Cardiac fibroblast (primary cell): ENCODE measurements at places on chromosomes 1 and 21.

- no peak for DNase-seq
Measured at GRCh38 chr1:232459087-232459486, 170.8 kb downstream of the SIPA1L2 start.

GRCh38 chr1:93764366-93764750 is 82.7 kb upstream of the BCAR3 start:
- DNase-seq, result no peak

DNA sequence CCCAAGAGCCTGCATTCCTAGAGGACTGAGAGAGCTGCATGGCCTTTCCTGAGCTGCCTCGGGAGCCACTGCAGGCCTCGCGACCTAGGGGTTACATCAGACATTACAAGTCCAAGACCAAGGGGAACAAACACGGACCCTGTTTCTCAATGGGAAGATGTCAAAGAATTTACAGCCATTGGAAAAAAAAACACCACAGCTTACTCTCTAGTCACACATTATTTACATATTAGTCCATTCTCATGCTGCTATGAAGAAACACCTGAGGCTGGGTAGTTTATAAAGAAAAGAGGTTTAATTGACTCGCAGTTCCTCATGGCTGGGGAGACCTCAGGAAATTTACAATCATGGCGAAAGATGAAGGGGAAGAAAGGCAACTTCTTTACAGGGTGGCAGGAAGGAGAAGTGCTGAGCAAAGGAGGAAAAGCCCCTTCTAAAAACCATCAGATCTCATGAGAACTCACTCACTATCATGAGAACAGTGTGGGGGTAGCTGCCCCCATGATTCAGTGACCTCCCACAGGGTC is 8.4 kb upstream of the PRMT2 start:
- no peak for DNase-seq

- DNase-seq, result no peak
Measured at GRCh38 chr1:219801156-219801820, 127.1 kb downstream of the SLC30A10 start.

- DNase-seq, result peak; percentile 42
Measured at GRCh38 chr1:211352985-211353515, 26.4 kb downstream of the TRAF5 start.

- no peak for DNase-seq
Measured at GRCh38 chr1:107691540-107691939, 273.4 kb downstream of the VAV3 start.

DNA sequence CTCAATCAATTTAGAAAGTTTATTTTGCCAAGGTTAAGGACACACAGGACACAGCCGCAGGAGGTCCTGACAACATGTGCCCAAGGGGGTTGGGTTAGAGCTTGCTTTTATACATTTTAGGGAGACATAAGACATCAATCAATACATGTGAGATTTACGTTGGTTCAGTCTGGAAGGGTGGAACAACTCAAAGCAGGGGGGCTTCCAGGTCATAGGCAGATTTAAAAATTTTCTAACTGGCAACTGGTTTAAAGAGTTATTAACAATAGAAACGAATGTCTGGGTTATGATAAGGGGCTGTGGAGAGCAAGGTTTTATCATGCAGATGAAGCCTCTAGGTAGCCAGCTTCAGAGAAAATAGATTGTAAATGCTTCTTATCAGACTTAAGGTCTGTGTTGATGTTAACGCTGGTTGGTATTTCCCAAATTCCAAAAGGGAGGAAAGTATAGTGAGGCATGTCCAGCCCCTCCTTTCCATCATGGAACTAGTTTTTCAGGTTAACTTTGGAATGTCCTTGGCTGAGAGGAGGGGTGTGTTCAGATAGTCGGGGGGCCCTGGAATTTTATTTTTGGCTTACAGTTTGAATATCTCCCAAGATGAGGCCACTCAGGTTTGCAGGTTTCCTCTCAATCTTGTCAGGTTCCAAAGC is 31.0 kb upstream of the TGFBR3 start:
- DNase-seq, result no peak

DNA sequence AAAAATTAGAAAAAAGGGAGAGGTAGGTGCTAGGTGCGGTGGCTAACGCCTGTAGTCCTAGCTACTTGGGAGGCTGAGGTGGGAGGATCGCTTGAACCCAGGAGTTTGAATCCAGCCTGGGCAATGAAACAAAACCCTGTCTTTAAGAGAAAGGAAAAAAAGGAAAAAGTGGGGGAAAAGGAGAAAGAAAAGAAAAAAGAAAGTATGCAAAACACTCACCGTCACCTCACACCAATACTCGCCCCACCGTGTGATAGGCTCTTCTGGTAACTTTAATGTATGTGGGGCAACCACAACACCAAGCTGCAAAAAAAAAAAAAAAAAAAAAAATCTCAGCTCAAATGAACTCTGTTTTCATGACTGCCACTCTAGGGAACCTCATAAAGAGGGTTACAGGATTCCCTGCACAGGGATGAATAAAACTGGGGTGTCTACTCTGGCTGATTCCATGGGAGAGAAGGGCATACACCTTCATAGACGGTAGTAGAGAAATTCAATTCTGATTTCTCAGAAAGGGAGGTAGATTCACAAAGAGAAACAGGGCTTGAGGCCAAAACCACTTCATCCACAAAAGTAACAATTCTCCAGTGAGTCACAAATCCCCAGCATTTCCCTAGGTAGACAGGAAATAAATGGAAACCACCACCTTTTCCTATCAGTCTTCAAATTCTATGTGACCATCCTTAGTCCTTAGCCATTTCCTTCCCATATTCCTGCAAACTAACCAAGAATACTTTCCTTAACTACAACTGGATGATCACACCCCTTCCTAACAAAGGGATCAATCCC is 2.5 kb downstream of the MRPL9 start:
- peak; percentile 4 for DNase-seq

GRCh38 chr1:172019976-172020375 is 178.7 kb downstream of the DNM3 start:
- DNase-seq, result no peak

DNA sequence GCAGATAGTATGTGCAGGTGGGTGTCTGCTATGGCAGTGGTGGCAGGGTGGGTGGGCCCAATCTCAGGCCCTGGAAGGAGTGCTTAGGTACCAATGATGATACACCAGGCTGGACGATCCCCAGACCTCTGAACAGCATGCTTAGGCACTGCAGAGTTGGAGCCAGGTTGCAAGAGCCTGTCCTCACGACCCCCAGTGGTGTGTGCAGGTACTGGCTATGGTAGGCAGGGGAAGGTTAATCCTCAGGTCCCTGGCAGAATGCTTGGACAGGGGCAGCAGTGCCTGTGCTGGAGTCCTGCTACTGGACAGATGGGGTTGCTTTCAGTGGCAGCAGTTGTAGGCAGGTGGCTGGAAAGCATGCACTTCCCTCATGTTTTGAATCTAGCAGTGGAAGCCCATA is 100.5 kb upstream of the NEK7 start:
- no peak for DNase-seq

DNA sequence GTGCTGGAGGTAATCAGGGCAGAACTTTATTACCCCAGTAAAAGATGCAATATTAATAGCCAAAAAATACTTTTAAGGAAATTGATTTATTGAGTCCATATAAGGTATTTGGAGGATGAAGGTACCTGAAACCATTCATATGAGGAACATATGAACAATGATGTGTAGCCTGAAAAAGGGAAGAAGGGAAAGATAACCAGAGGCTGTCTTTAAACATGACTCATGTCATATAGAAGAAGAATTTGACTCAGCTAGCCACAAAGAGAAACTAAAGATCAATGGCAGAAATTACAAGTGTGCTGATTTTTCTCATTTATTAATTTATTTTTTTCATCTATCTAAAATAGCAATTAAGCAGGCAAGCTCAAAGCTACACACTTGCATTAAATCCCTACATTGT is 136.2 kb upstream of the DUSP10 start:
- no peak for DNase-seq

GRCh38 chr1:229897501-229897900 is 169.5 kb upstream of the GALNT2 start:
- DNase-seq, result no peak

- no peak for DNase-seq
Measured at GRCh38 chr1:201214461-201214860, 23.8 kb downstream of the IGFN1 start.

DNA sequence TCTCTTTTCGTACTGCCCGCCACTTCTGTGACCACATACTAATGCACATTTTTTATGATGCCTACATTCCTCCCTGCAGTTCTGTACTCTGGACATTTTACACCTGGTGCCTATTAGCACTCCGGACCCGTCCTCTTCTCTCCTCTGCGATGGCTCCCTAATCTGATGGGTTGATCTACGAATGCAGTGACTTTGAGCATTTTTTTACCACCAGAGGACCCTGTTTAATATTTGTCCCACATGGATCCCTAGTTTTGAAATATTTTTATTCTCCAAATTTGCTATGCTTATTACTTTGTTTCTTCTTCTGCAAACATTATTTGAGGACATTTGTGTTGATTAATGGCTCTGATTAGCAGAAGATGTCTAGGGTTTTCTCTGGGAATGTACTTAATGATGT is 5.2 kb downstream of the PPFIA4 start:
- no peak for DNase-seq

DNA sequence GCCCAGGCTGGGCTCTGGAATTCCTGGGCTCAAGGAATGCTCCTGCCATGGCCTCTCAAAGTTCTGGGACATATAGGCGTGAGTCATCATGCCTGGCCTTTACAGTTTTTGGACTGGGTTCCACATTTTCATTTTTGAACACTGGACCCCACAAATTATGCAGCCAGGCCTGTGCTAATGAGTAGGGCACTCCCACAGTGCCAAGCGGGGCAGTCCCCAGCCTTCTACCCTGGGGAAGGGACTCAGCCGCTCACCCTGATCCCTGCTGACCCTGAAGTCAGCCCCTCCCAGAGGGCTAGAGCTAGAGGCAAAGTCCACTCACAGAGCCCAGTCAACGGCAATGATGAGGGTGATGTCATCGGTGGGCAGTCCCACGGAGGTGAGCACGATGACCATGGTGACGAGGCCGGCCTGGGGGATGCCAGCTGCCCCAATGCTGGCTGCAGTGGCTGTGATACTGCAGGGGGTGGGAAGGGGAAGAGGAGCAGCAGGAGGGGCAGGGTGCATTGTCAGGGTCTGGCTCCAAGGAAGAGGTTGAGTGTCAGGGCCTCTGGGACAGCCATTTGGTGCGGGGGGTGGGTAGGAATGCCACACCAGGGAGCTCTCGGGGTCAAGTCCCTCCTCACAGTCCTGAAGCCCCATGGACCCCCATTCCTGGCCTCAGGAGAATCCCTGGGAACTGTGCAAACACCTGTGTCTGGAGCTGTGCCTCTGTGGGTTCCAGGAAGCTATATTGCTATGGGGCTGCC is 27.6 kb downstream of the PODN start:
- DNase-seq, result peak; percentile 35

DNA sequence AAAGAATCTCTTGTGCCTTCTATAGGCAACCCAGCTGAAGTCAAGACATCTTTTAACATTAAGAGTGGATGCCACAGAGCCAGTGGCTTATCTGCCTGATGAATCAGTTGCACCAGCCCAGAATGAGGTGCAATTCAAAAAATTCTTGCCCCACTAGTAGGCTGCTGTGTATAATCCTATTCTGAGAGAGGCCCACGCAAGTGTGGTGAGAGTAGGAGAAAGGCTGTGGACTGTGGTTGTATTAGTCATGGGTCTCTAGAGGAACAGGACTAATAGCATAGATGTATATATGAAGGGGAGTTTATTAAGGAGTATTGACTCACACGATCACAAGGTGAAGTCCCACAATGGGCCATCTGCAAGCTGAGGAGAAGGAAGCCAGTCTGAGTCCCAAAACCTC is 216.4 kb downstream of the LTN1 start:
- DNase-seq, result peak; percentile 89

DNA sequence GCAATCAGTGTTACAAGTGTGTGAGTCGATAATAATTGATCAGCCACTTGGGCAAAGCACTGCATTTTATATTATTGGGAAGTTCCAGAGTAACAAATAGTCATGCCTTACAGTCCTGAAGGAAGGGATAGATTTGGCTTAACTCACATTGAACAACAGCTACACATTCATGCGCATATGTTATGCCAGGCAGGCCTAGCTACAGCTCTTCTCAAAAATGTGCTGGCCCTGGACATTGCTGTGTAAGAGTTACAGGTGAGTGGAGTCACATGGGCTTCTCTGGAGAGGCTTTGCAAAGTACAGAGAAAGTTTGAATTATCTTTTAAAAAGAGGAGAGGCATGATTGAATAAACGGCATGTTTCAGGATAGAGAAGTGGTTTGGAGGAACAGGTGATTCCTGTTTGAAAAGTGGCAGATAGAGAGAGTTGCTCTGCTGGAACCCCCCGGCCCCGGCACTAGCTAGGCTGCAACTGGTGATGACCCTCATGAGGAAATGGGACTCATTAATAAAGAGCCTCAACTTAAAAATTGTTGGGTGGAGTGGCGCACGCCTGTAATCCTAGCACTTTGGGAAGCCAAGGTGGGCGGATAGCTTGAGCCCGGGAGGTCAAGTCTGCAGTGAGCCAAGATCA is 200.6 kb downstream of the CRB1 start:
- DNase-seq, result no peak

GRCh38 chr21:33042812-33043211 is 17.1 kb downstream of the OLIG2 start:
- peak; percentile 95 for DNase-seq

DNA sequence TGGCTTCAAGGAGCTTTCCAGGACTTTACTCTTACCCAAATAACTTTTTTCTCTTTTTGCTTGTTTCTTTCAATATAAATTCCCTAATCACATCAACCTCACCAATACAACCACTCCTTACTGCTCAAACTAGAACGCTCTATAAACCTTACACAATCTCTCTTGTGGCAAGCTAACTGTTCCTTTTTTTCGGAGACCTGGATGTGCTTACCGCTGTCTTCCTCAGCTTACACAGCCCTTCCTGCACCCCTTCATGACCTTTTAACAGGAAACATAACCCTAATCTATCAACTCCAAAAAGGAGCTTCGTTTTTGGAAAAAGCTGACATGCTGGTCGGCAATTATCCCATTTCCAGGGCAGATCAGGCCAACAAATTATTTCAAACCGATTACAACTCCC is 24.1 kb upstream of the SLC2A5 start:
- no peak for DNase-seq

GRCh38 chr1:201714542-201715329 is 114.2 kb upstream of the IPO9 start:
- peak; percentile 97 for DNase-seq

GRCh38 chr1:25505656-25506385 is 37.6 kb upstream of the LDLRAP1 start:
- DNase-seq, result no peak

DNA sequence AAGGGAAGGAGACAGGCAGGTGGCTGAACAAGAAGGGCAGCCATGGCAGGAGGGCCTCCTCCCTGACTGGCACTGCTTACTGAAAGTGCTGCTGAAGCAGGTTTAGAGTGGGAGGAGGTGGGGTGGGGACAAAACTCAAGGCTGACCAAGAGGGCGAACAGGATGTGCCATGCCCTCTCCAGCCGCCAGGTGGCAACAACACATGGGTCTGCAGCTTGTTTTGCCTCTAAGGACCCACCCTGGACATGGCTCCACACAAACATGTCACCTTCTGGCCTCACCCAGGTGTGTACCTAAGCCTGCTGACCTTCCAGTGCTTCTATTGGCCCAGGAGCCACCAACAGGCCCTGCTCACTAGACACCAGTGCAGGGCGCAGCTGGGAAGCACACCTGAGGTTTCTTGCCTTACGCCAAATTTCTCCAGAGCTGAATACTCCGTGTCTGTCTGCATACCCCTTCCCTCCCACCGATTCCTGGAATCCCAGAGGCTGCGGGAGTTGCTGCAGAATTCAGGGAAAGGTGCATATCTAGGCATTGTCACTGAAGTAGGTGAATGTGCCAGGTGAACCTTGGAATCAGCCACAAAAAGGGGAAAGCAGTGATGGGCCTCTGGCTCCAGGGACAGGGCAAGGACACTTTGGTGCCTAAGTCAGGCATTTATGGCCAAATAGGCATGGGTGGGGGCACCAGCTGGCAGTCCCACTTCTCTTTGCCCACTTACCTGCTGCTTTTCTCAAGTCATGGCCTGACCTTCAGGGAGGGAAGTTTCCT is 5.3 kb downstream of the PSRC1 start:
- peak; percentile 80 for DNase-seq
